Effector memory CD4-positive, alpha-beta T cell (primary cell): ENCODE measurements at places on chromosomes 3 and 15.
A peak's percentile ranks its signal among the peaks of the same experiment; 100 is the strongest.

- peak; percentile 12 for DNase-seq
These were observed 38.6 kb downstream of the ACSBG1 start for GRCh38 chr15:78195735-78196201.

GRCh38 chr3:108887121-108887520, 64.5 kb downstream of the TRAT1 start:
- DNase-seq = no peak

DNA sequence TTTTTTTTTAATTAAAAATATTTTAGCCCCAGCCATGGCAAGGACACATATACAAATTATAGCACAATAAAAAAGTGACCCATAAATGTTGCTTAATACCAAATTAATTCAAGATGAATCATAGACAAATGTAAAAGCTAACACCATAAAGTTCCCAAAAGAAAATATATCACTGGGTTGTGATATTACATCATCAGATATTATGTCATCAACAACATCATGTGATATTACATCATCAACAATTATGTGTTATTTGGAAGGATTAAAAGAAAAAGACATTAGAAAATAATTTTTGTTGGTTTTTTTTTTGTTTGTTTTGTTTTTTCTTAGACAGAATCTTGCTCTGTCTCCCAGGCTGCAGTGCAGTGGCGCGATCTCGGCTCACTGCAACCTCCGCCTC, 34.5 kb upstream of the ABHD10 start:
- no peak for DNase-seq

- no peak for DNase-seq
These were observed 2.8 kb upstream of the ILDR1 start for GRCh38 chr3:122024800-122025199.

DNA sequence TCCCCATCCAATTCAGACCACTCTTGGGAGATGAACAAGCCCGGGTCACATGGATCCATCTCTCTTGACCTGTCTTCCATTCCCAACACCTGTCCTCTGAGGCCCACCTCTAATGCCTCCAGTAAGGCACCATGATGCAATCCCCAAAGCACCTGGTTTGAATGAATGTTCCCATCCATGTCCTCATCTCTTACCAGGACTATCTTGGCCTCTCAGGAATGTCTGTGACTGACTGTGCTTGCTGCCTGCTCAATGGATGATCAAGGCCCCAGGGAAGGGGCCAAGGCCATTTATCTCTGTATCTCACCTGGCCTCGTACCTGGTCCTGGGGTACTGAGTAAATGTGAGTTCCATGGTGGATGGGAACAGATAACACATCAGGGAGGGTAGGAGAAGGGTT, 49.7 kb downstream of the SLCO2A1 start:
- DNase-seq = no peak

GRCh38 chr15:47293466-47294162, 423.7 kb upstream of the SEMA6D start:
- DNase-seq = no peak

- DNase-seq = no peak
These were observed 303.9 kb upstream of the TBC1D5 start for GRCh38 chr3:18046131-18046915.

DNA sequence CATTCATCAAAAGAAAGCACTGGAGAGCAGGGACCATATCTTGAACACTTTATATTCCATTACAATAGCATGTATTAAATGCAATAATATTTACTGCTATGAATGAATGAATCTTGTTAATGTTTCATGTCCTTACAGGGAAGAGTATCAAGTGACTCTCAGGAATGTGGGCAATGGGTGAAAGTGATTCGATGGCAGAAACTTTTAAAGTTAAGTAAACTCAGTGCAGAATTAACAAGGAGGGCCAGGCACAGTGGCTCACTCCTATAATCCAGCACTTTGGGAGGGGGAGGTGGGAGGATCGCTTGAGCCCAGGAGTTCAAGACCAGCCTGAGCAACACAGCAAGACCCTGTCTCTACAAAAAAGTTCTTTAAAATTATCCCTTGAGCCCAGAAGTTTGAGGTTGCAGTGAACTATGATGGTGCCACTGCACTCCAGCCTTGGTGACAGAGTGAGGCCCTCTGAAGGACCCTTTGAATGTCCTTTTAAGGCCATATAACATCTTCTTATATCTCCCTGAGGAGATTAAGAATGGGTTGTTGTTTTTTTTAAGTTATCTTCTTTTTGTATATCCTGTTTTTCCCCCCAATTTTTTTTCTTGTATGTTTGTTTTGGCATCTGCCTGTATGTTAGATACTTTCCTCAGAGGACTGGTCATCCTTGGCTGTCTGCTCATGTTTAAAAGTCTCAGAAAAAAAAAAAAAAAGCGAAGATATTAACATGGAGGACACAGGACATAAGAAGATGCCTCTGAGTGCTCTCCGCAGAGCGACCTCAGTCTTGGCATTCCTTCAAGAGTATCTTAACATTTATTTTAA, 9.6 kb upstream of the FSIP1 start:
- DNase-seq = no peak

GRCh38 chr3:133984975-133985374, 44.8 kb downstream of the SLCO2A1 start:
- DNase-seq = no peak

DNA sequence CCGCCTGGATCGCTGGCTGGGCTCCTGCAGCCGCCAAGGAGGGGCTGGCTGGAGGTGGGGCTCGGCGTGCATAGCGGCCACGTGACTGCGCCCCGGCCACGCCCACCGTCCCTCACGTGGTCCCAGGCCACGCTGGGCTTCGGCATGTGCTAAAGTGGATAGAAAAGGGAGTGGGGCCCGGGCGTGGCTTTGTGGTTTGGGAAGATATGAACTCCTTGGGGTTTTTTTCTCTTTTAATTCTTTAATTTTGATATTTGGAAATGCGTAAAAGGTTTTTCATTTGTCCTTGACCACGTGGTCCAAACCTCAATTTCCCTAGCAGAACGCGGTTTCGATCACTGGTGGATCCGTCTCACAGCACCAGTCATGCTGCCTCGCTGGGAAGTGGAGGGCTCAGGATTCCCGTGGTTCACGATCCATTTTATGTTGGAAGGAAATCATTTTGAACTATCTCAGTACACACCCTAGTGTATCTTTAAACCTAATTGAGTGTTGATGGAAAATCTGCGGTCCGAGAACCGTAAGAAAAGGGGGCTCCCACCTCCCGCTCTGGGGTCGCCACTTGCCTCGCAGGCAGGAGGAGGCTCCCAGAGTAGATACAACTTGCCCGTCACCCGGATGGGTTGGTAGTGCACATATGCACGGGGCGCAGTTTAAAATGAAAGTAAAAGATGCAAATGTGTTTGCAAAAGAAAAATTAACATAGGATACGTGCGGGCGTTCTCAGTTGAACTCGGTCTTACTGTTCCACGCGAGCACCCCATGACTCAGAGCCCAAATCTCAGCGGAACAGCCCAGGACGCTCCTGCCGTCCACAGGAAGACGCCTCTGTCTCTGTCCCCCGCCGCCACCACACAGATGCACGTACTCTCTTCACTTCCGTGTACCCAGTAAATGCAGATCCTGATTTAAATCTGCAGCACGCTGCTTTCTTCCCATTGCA, 141.9 kb downstream of the PGPEP1L start:
- DNase-seq = peak; percentile 38

GRCh38 chr3:48268936-48269561, 28.1 kb downstream of the ZNF589 start:
- DNase-seq = no peak

DNA sequence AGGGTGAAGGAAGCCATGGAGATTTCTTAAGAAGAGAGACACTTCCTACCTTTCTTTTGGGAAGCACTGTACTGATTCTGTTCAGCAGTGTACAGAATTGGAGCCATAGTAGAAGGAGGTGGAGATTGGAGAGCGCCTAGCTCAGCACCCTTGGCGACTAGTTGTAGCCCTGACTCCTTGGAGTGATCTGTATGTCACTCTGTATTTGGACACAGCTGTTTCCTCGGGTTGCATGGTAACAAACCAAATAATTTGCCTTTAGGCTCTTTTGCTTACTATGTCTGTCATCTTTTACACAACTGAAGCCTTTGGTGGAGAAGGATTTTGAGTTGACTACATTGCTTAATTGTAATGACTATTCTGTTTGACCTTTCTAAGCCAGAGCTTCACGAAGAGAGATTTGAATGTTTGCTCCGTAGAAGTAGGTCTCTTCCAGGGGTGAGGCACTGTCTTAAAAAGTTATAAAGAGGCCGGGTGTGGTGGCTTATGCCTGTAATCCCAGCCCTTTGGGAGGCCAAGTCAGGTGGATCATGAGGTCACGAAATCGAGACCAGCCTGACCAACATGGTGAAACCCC, 77.1 kb downstream of the AKAP13 start:
- no peak for DNase-seq
